ENCODE measurements at places on chromosomes 12 and 14. TPM values are rescaled to one million over a fixed set of nuclear protein-coding genes. Genes with fewer than 3 reads are reported as not detected.

KRT76 gene
- 0.21 TPM for total RNA-seq

GLIPR1L1 gene
- not detected for total RNA-seq

PTPN6 gene
- not detected for total RNA-seq

HOXC5 gene
- not detected for total RNA-seq

CLEC9A gene
- not detected for total RNA-seq

RNASE7 gene
- total RNA-seq = not detected

SCN8A gene
- 4.3 TPM for total RNA-seq

NUAK1 gene
- 60.6 TPM for total RNA-seq

OTUB2 gene
- 0.81 TPM for total RNA-seq

CMA1 gene
- not detected for total RNA-seq

AP1G2 gene
- 1.1 TPM for total RNA-seq

GLS2 gene
- total RNA-seq = not detected

PRB3 gene
- total RNA-seq = not detected

ZCRB1 gene
- 90.0 TPM for total RNA-seq

POTEM gene
- total RNA-seq = not detected

CIDEB gene
- total RNA-seq = not detected

RERG gene
- total RNA-seq = not detected

MUCL1 gene
- not detected for total RNA-seq

RDH12 gene
- not detected for total RNA-seq

VRTN gene
- not detected for total RNA-seq

SCNN1A gene
- 0.18 TPM for total RNA-seq

Data from SJSA1 (cell line).